Left lung (tissue), 14 donors: ENCODE measurements at places on chromosomes 3 and 15. TPM values are rescaled to one million over a fixed set of nuclear protein-coding genes. Genes with fewer than 3 reads are reported as not detected.

The GANC gene
- 33.0 TPM for polyA plus RNA-seq

The PROK2 gene
- polyA plus RNA-seq, result not detected

The SLTM gene
- 150 TPM for polyA plus RNA-seq

The NR2F2 gene
- polyA plus RNA-seq, result 142 TPM

The IMPG2 gene
- polyA plus RNA-seq, result 0.53 TPM

The SCG3 gene
- polyA plus RNA-seq, result 1.8 TPM

The GABRG3 gene
- 13.8 TPM for polyA plus RNA-seq

The MST1R gene
- polyA plus RNA-seq, result 8.7 TPM

The CYP1A1 gene
- polyA plus RNA-seq, result 0.91 TPM

The CADPS gene
- polyA plus RNA-seq, result 2.9 TPM

The ARHGAP31 gene
- 31.5 TPM for polyA plus RNA-seq

The GOLGA8O gene
- polyA plus RNA-seq, result 0.27 TPM

The MUC4 gene
- 2.0 TPM for polyA plus RNA-seq

The TUSC7 gene
- not detected for polyA plus RNA-seq

The CPNE9 gene
- polyA plus RNA-seq, result 0.29 TPM

The CLRN1 gene
- not detected for polyA plus RNA-seq

DNA sequence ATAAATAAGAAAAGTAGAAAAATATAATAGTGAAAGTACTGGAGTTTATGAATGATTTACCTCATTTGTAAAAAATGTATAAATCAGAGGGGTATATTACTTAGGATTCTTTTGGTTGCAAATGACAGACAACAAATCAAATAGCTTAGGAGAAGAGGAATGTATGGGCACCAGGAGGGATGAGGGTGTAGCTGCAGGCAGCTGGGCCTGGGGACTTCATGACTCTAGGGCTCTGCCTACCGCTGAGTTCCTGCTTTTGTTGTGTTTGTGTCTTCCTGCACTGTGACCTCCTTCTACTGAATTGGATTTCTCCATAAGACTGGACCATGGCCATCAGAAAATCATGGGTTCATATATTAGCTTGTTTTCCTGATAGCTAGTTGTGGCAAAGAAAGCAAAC lies 27.9 kb upstream of the PDE8A start:
- no peak for DNase-seq

- DNase-seq, result no peak
Measured at GRCh38 chr3:123396171-123397049, 52.5 kb downstream of the ADCY5 start.

GRCh38 chr3:125437631-125438435 lies 62.7 kb upstream of the ZNF148 start:
- DNase-seq, result peak; percentile 56

GRCh38 chr3:46564190-46565021 lies 1.7 kb downstream of the LRRC2 start:
- DNase-seq, result no peak

DNA sequence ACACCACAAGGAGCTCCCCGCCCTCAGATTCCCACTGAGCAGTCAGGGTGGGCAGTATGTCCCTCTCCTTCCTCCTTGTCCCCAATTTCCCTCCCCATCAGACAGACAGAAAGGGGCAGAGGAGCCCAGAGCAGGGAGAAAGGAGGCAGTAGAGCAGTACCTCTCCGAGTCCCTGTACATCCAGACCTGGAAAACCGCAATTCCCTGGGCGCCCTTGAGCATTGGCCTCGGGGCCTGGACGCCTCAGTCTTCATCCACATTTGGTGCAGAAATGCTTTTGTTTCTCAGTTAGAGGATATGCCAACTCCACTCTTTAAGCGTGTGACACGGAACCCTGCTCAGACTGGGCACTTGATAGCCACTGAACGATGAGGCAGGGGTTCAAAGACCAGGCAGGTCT lies 5.9 kb downstream of the ISG20 start:
- no peak for DNase-seq

DNA sequence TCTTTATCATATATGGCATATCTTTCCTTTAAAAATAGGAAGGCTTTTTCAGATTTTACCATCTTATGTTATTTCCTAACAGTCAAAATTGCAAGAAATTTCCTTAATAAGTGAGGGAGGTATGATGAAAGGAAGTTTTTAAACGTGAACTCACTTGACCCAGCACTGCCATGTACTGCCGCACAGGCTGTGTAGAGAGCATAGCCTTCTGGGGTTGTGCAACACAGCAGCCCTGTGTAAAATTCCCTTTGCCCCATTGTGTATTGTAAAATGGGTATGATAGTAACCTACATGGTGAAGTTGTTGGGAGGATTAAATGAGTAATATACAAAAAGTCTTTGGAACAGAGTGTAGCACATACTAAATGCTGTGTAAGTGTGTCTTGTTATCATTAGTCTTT lies 78.6 kb downstream of the PEX5L start:
- DNase-seq, result no peak

DNA sequence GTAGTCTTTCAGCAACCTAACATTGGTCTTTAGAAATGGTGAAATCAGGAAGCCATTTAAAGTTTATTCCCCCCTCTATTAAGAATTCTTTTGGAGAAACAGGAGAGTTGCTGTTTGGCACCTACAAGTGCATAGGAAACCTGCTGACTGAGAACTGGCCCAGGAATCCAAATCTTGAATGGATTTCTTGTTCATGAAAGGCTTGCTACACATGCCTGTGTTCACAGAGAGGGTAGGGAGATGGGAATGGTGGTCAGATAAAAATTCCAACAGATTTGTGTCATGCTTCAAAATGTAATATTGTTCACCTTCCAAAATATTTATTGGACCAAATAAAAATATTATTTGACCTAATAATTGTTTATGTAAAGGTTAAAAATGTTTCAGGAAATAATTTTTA lies 24.2 kb upstream of the ZPLD1 start:
- no peak for DNase-seq

GRCh38 chr15:64461721-64462162 lies 1.4 kb downstream of the ZNF609 start:
- DNase-seq, result peak; percentile 39

- DNase-seq, result no peak
Measured at GRCh38 chr3:184816614-184817013, 4.6 kb downstream of the VPS8 start.

- no peak for DNase-seq
Measured at GRCh38 chr3:50671331-50671730, 3.4 kb upstream of the DOCK3 start.

DNA sequence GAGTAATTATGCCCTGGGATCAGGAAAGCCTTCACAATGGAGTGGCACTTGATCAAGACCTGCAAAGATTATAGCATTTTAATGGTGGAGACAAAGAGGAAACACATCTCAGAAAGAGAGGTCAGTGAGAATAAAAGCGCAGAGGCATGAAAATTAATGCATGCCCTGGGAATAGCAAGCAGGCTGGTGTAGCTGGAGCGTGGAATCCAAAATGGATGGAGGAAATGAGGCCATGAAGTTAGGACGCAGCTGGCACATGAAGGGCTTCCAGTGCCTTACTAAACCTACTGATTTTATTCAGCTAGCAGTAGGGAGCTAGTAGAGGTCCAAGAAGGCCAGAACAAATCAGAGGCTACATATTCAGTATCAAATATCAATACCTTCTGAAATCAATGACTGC lies 38.1 kb downstream of the TMEM212 start:
- DNase-seq, result no peak

- no peak for DNase-seq
Measured at GRCh38 chr3:191441687-191442086, 19.3 kb upstream of the PYDC2 start.

- no peak for DNase-seq
Measured at GRCh38 chr3:160977773-160978172, 127.4 kb downstream of the B3GALNT1 start.

DNA sequence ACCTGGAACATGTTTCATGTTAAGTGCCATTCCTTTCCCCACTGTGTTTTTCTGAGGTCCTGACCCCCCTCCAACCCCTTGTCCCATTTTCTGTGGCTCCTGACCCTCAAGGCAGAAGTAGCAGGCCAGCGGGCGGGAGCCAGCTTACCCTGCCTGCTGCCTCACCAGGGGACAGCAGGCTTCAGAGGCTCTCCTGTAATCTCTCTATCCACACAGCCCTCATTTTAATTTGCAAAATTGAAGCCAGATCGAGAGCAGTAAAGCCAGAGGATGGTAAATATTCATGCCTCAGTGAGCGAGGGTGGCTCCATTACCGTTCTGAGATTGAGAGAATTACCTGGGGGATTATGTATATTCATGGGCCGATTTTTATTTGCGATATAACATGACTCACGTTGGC lies 147.6 kb downstream of the DNAJB8 start:
- no peak for DNase-seq

DNA sequence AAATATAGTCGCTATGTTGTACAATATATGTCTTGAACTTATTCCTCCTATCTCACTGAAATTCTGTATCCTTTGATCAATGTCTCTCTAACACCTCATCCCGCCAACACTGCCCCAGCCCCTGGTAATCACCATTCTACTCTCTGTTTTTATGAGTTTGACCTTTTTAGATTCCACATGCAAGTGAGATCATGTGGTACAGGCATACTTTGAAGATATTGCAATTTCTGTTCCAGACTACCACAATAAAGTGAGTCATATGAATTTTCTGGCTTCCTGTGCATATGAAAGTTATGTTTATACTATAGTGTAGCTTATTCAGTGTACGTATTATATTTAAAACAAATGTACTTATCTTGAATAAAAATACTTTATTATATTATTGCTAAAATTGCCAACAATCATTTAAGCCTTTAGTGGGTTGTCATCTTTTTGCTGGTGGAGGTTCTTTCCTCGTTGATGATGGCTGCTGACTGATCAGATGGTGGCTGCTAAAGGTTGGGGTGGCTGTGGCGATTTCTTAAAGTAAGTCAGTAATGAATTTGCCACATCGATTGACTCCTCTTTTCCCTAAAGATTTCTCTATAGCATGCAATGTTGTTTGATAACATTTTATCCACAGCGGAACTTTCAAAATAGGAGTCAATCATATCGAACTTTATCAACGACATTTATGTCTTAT lies 257.2 kb downstream of the NFKBIZ start:
- DNase-seq, result no peak

- DNase-seq, result no peak
Measured at GRCh38 chr3:151210676-151211381, 7.8 kb upstream of the GPR171 start.

- DNase-seq, result no peak
Measured at GRCh38 chr15:74529921-74530320, 11.1 kb upstream of the ARID3B start.

DNA sequence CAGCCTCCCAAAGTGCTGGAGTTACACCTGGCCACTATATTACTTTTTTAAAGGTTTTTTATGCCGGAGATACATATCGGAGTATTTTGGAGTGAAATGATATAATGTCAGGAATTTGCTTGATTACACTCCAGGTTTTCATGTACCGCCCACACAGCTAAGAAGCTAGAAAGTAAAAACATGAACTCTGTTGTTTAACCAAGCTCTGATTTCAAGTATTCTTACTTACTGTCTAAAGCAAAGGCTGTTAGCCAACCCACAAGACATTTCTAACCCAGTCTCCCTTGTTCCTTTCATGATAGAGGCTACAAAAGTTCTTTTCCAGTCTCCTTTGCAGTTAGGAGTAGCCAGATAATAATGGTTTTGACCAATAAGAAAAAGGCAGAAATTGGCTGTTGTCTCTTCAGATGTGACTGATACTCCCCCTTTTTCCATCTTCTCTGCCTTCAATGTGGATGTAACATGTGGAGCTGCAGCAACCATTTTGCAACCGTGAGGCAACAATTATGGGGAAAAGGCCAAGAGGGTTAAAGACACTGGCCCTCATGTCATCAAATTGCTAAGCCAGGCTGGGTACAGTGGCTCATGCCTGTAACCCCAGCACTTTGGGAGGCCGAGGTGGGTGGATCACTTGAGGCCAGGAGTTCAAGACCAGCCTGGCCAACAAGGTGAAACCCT lies 6.1 kb upstream of the CP start:
- DNase-seq, result no peak

DNA sequence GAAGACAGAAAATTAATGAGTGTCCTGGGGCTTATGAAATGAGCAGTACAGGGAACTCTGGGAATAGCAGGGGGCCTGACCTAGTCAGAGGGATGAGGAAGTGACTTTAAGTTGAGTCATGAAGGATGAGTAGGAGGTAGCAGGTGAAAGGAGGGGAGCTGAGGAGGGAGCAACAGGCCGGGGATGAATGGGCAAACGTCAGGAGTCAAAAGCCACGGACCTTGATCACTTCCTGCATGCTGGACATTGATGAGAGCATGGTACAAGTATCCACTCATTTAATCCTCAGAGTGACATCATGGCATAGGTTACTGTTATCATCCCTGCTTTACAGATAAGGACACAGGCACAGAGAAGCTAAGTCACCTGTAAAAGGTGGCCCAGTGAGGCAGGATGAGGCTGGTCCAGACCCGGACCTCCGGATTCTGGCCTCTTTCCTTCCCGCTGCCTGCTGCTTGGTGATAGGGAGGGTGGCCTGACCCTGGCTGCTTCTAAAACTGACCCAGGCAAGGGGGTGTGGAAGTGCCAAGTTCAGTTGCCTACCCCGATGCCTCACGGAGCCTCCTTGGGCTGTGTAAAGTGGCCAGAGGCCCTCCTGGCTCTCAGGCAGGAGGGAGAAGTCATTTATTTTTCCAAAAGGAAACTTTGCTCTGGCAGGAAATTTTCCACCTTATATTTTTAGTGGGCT lies 7.6 kb downstream of the CORO2B start:
- no peak for DNase-seq

GRCh38 chr3:50266017-50266416 lies 2.9 kb upstream of the SEMA3B start:
- no peak for DNase-seq

- no peak for DNase-seq
Measured at GRCh38 chr15:80031841-80032240, 27.6 kb upstream of the ZFAND6 start.

- DNase-seq, result no peak
Measured at GRCh38 chr3:10274601-10275000, 18.1 kb downstream of the GHRL start.

DNA sequence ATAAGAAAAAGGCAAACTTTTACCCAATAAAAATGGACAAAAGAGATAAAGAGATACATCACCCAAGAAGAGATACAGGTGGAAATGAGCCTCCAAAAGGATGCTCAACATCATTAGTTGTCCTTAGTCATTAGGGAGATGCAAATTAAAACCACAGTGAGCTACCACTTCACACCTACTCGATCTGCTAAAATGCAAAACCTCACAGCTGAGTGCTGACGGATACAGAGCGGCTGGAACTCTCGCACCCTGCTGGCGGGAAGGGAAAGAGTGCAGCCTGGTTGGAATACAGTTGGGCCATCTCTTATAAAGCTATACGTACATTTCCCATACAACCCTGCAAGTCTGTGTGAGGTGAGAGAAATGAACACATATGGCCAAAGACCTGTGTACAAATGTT lies 78.5 kb upstream of the PRR20G start:
- DNase-seq, result no peak
